ENCODE measurements at places on chromosomes 3 and 15. TPM values are rescaled to one million over a fixed set of nuclear protein-coding genes. Genes with fewer than 3 reads are reported as not detected.

PLA2G4D gene
- not detected for total RNA-seq

GPR160 gene
- 17.1 TPM for total RNA-seq

IQCF5 gene
- total RNA-seq: not detected

GOLGA8O gene
- 3.3 TPM for total RNA-seq

ANKDD1A gene
- 6.0 TPM for total RNA-seq

PIGZ gene
- total RNA-seq: 0.19 TPM

TUSC7 gene
- total RNA-seq: not detected

BFSP2 gene
- total RNA-seq: not detected

FAM107A gene
- total RNA-seq: not detected

C15orf61 gene
- total RNA-seq: 11.9 TPM

DNA sequence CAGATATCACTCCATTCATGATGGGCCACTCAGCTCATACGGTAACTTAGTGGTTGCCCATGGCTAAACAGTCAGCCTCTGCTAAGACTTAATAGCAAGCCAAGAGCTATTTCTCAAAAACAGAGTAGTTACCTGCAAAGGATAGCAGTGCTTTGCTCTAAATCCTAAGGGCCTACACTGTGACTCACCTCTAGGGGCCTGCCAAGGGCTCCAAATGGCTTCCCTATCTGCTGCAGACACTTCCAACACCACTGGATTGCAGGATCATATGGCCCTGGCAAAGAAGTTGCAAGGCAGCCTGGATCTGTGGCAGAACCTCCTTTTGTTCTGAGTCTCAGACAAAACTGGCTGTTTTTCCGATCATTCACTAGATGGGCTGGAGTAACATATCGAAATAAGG is 17.8 kb downstream of the CGGBP1 start:
- no peaks in the 10 kb centered on the region for H3K36me3 ChIP-seq
- no peaks in the 10 kb centered on the region for H3K27me3 ChIP-seq

DNA sequence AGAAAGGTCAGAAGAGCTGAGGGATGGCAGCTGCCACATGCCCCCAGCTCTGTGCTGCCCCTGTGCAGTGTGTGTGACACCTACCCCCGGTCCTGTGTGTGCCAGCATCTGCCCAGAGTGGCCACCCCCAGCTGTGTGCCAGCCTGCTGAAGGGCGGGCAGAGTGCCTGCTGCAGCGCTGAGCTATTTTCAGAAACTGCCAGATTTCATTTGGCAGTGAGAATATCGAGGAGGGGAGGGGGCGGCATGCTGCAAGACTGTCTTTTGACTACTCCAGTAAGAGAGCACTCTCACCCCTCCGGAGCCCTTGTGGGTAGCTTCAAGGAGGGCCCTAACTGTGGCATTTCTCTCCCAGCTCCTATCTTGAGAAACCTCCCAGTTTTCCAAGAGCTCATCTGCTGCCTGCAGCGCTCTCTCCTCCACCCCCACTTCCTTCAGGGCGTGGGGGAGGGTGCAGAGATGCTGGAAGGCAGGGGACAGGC is 25.2 kb upstream of the DOCK3 start:
- H3K27ac ChIP-seq: peak overlapping the region; percentile 62
- DNase-seq: no peak
- H3K4me3 ChIP-seq: no peak overlapping the region

- H3K27me3 ChIP-seq: no peaks in the 10 kb centered on the region
- no peaks in the 10 kb centered on the region for H3K4me1 ChIP-seq
- no peaks in the 10 kb centered on the region for H3K36me3 ChIP-seq
These were observed 81.6 kb downstream of the GABRB3 start for GRCh38 chr15:26691249-26691648.

GRCh38 chr3:25465266-25465860 is 37.3 kb downstream of the RARB start:
- no peak for DNase-seq
- no peaks in the 10 kb centered on the region for H3K36me3 ChIP-seq
- no peak overlapping the region for H3K27ac ChIP-seq
- no peak overlapping the region for H3K4me3 ChIP-seq
- H3K4me1 ChIP-seq: peaks cover 10% of the 10 kb centered on the region
- no peaks in the 10 kb centered on the region for H3K27me3 ChIP-seq

- H3K27ac ChIP-seq: no peak overlapping the region
- H3K36me3 ChIP-seq: no peaks in the 10 kb centered on the region
- H3K4me1 ChIP-seq: no peaks in the 10 kb centered on the region
- H3K27me3 ChIP-seq: peaks cover 11% of the 10 kb centered on the region
These were observed 50.4 kb upstream of the LARS2 start for GRCh38 chr3:45337839-45338470.

- no peaks in the 10 kb centered on the region for H3K4me1 ChIP-seq
- no peaks in the 10 kb centered on the region for H3K36me3 ChIP-seq
- H3K4me3 ChIP-seq: no peak overlapping the region
- H3K27ac ChIP-seq: no peak overlapping the region
- no peaks in the 10 kb centered on the region for H3K27me3 ChIP-seq
These were observed 94.7 kb upstream of the TUSC7 start for GRCh38 chr3:116614795-116615362.

DNA sequence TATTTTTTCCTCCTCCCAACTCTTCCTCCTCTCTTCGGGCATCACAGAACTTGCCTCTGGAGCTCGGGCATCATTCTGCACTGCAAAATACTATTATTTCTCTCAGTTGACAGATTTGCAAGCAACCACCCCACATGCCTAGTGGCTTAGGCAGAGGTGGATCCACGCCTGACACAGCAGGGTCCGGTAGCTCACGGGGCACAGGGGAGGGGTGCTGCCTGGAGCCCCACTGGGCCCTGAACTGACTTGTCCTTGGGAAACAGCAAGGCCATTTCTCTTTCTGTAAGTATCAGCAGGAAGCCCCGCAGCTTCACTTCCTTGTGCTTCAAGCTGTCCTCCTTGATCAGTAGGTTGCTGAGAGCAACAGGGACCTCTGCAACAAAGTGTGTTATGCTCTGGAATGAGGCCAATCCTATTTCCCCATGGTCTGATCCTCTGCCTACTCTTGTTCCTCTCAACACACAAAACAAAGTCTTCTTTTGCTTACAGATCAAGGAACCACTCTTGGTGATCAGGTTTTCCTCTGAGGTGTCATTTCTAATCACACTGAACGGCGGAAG is 69.1 kb downstream of the FAM174B start:
- no peak overlapping the region for H3K4me3 ChIP-seq
- H3K27me3 ChIP-seq: peaks cover 2% of the 10 kb centered on the region
- H3K27ac ChIP-seq: no peak overlapping the region
- no peak for DNase-seq

- no peaks in the 10 kb centered on the region for H3K4me1 ChIP-seq
- no peak for DNase-seq
- H3K4me3 ChIP-seq: no peak overlapping the region
- no peaks in the 10 kb centered on the region for H3K36me3 ChIP-seq
- peaks cover 21% of the 10 kb centered on the region for H3K27me3 ChIP-seq
These were observed 95.8 kb upstream of the GOLGA8J start for GRCh38 chr15:29986946-29987345.

DNA sequence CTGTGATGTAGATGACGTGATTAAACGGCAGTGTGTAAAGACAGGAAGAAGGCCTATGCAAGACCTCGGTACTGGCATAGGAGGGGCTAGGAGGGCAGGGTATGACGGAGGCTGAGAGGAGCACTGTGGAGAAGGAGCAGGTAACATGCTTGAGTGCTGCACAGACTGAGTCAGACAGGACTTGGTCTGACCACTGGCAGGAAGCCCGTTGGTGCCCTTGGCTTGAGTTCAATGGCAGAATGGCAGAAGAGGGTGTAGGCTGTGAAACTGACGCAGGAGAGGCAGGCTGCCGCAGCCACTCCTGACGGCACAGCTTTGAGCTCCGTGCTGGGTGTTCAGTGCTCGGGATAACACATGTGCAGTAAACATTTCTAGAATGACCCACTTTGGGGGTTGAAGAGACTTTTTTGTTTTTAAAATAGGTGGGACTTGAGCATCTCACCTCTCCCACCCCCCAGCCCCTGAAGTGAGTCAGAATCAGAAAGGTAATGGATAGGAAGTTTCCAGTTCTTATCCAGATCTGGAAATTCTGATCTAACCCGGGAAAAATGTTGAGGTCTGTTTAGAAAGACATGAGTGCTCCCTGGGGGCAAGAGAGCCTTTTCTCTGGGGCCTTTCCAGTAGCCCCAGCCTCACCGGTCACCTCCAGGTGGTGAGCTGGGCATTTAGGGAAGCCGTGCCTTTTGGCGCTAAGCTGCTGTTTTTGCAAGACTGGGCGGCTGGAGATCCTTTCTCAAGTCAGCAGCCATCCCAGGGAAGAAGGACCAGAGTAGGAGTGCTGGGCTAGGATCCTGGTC is 126.4 kb downstream of the RPLP1 start:
- no peaks in the 10 kb centered on the region for H3K36me3 ChIP-seq
- peaks cover 11% of the 10 kb centered on the region for H3K4me1 ChIP-seq
- DNase-seq: no peak
- no peak overlapping the region for H3K4me3 ChIP-seq

DNA sequence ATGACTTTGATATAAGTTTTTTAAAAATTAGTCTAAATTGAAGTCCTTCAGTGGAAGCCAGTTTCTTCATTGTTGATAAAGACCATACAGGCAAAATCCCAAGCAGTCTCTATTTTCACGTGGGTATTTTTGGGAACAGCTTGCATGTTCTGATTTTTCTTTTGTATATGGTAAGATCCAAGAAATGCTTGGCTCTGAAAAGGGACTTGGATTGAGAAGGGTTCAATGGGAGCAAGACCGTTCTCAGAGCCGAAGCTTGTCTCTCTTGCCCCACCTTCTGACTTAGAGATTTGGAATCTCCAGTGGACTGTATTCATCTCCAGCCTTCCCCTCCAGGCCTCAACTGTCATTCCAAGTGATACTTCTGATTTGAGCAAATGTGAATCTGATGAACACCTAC is 175.5 kb downstream of the CHDH start:
- no peak overlapping the region for H3K27ac ChIP-seq
- no peaks in the 10 kb centered on the region for H3K4me1 ChIP-seq
- no peak for DNase-seq
- H3K4me3 ChIP-seq: no peak overlapping the region
- H3K36me3 ChIP-seq: no peaks in the 10 kb centered on the region

DNA sequence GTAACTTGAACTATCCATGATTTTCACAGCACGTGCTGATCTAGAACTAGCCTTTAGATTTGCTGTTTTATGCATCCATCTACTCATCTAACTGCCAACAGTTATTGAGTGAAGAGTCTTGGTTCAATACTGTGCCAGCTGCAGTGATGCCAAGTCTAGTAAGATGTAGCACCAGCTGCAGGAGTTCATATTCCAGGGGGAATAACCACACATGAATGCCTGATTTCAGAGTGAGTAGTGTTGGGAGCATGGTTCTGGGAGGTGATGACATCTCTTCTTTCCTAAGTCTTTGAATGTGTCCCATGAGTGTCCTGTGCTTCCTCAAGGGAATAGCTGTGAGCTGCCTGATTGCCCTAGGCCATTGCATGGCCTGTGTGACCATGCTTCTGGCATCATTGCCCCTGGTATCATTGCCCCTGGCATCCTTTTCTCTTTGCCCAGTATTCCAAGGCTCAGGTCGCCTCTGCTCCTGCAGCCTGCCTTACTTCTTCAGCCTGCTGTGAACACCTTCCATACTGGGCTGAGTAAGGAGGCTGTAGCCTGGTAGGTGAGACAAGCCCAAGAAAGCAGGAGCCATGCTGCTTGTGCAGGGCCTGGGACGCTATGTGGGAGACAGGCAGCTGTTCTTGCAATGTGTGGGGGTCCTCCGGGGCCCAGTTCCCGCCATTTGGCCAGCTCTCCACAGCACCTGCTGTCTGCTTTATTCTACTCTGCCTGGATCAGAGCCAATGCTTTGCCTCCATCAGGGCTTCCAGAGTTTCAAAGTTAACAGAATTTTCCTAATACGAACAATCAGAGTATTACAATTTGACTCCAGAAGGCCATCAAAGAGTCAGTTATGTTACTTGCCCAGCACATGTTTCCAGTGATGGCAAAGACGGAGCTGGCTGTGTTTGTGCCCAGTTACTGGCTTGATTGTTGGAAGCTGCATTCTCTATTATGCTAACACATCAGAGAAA is 73.2 kb downstream of the CLSTN2 start:
- H3K27ac ChIP-seq: no peak overlapping the region
- no peaks in the 10 kb centered on the region for H3K4me1 ChIP-seq
- H3K4me3 ChIP-seq: no peak overlapping the region
- H3K27me3 ChIP-seq: peaks cover 3% of the 10 kb centered on the region
- no peak for DNase-seq

DNA sequence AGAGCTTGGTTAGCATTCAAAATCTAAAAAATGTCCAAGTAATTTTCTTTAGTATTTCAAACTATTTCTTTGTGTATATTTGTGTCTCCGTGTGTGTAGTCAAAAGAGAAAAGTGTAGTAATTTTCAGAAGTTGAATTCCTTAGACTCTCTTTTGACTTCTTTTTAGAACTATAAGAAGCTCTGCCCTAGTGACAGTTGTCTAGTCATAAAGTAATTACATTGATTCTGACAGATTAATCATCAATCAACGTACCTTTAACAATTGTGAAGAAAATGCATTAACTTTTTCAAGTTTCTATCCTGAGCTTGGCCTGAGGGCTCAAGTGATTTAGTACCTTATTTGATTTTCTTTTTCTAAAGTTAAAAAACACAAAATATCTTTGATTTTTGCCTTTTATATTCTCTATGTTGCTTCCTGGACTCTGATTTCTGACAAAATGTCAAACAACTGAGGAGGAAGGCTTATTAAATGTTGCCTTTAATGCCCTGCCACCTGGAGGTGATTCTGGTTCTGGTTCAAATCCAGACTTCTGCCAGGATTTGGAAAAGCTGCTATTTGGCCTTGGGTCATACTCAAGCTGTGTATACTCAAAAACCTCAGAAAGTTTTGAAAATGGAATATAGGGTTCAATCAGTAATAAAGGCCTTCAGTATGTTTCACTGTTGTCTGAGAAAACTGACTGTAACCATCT is 653.6 kb downstream of the NSUN3 start:
- DNase-seq: no peak
- no peaks in the 10 kb centered on the region for H3K36me3 ChIP-seq
- no peaks in the 10 kb centered on the region for H3K27me3 ChIP-seq
- H3K4me1 ChIP-seq: no peaks in the 10 kb centered on the region
- no peak overlapping the region for H3K27ac ChIP-seq
- no peak overlapping the region for H3K4me3 ChIP-seq

DNA sequence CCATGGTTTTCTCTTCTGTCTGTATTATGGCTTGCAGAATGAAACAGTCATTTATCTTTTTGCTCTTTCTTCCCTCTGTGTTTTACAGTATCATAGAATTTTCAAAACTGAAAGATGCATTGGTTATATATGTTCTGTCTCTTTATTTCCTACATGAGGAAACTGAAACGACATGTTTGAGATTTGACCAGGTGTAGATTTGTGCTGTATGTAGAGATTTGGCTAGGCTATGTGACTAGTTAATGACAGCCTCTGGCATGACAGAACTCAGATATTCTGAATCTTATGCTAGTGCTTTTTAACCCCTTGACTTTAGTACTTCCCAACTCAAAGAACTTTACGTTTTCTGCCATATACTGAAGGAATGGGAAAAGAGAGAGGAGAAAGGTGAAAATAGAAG is 151.0 kb downstream of the TCF12 start:
- H3K4me3 ChIP-seq: no peak overlapping the region
- no peaks in the 10 kb centered on the region for H3K27me3 ChIP-seq
- H3K36me3 ChIP-seq: peaks cover 3% of the 10 kb centered on the region
- H3K27ac ChIP-seq: no peak overlapping the region
- H3K4me1 ChIP-seq: peaks cover 54% of the 10 kb centered on the region
